ENCODE measurements at places on chromosomes 12 and 14. TPM values are rescaled to one million over a fixed set of nuclear protein-coding genes. Genes with fewer than 3 reads are reported as not detected.

DNA sequence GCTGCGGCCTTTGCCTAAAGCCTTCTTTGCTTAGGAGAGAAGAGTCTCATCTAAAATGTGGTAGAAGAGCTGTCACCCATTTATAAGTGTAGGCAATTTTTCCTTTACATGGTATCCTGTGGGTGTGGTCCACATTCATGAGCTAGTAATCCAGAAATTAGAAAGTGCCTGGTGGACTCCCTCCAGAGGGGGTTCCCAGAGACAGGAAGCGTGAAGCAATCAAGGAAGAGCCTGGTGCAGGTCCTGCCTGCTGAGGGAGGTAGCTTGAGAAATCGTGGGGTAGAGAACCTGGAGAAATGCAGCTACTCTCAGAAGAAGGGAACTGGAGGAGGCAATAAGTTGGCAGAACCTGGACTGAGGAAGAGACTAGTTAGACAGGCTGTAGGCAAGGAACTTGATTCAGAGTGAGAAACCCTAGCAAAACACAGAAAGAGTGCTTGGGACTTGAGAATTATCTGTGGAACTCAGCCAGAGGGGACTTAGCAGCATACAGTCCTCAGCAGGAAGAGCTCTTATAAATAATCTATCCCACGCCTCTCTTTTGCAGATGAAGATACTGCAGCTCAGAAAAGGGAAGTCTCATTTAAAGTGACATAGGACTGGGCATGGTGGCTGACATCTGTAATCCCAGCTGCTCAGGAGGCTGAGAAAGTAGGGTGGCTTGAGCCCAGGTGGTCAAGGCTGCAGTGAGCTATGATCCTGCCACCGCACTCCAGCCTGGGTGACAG, 182.4 kb upstream of the CCND2 start:
- no peak for DNase-seq

DNA sequence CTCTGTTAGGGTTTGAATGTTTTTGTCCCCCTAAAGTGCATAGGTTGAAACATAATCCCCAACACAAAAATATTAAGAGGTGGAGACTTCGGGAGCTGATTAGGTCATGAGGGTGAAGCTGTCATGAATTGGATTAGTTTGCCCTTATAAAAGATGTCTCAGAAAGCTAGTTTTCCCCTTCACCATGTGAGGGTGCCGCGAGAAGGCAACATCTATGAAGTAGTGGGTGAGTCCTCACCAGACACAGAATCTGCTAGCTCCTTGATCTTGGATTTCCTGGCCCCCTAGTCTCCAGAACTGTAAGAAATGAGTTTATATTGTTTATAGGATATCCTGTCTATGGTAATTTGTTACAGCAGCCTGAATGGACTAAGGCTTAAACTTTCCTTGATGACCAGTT, 301.5 kb upstream of the ATP2B1 start:
- no peak for DNase-seq

DNA sequence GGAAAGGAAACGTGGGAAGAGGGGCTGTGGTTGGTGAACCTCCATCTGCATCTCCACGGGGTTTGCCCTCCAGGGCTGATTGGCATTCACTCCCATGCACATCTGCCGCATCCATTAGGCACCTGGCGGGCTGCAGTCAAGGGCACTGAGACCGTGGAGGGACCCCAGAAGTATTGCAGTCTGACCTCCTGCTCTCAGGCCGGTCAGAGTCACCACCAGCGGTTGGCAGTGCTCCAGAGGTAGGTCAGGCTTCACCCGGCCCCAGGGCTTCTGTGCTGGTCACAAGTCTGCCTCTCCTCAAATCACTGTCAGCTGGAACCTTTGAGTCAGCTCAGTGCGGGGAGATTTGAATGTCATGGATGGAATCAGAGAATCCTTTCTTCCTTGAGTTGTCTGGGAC, 132.3 kb downstream of the PAPOLA start:
- DNase-seq = no peak

DNA sequence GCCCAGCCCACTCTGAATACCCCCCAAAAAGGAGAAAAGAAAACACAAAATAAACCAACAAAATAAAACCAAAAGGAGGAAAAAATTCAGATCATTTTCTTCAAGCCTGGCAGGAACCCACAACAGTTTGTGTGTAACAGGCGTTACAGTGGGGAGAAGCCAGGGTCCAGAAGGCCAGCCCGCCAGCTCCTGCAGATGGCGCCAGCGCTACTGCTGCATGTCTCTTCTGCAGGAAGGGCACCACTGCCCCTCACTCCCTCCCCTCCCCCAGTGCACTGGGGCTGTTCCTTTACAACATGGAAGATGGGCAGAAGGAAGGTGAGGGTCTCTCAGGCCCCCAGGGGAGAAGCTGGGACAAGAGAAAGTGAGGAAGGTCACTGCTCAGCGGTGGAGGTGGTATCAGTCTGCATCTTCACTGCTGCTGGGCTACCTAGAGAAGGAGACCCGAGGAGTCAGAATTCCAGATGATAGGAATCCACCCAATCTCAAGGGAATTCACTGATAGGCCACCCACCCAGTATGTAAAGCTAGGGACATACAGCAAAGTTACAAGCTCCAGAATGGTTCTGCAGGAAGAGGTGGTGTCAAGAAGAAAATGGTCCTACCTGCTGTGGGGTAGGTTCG, 2.3 kb upstream of the NOP2 start:
- peak; percentile 69 for DNase-seq

DNA sequence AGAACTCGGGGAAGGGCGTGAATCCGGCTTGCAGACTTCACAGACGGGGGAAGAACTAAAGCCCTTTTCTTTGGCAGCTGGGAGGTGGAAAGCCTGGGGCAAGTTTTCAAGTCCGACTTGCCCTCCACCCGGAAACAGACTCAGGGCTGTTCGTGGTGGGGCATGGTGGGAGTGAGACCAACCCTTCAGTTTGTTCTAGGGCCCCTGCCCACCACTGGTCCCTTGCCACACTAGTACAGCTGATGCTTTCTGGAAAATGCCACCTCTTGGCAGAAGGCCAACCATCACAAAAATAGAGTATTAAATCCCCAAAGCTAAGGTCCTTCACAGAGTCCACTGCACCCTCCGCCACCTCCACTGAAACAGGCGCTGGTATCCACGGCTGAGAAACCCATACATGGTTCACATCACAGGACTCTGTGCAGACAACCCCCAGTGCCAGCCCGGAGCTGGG, 50.4 kb upstream of the DDX11 start:
- no peak for DNase-seq

- no peak for DNase-seq
Observed at GRCh38 chr14:76019676-76020075, 34.1 kb downstream of the IFT43 start.

GRCh38 chr12:32146074-32146873, 39.6 kb downstream of the BICD1 start:
- no peak for DNase-seq

GRCh38 chr12:131965073-131965472, 15.3 kb downstream of the EP400 start:
- no peak for DNase-seq

GRCh38 chr12:116631619-116632018, 72.4 kb downstream of the MAP1LC3B2 start:
- DNase-seq = no peak

- DNase-seq = no peak
Observed at GRCh38 chr14:102000902-102001301, 36.5 kb downstream of the DYNC1H1 start.

GRCh38 chr12:19896534-19896933, 457.2 kb downstream of the AEBP2 start:
- no peak for DNase-seq

DNA sequence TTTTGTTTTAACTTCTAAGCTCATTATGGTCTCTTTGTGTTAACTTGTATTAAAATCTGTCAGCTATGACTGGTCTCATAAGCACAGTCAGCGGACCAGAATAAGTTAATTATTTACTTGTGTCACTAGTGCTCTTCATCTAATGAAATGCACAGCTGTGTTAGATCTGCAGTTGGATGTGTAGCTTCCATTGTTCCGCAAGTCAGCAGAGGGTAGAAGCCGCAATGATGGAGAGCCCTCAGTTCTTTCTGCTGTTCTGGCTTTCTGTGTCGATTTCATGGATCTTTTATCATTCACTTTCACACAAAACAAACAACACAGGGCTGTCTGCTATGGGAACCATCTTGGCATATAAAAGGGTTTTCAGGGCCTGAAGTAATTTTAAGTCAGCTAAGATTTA, 89.3 kb upstream of the RFX4 start:
- DNase-seq = no peak

DNA sequence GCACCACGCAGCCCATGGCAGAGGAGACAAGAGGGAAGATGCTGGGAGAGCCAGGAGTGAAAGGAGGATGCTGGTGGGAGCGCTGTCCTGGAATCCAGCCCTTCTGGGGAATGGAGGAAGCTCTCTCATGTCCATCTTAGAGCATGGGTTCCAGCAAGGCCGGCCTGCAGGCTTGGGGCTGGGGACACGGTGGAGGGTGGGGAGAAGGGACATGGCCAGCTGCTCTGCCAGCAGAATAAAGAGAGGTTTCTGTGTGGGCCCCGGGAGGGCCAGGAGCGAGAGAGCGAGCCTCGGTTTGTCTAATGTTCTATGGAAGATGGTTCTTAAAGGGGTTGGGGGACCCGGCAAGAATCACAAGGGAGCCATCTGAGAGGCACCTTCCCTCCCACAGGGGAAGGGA, 60.2 kb downstream of the RIMBP2 start:
- no peak for DNase-seq

DNA sequence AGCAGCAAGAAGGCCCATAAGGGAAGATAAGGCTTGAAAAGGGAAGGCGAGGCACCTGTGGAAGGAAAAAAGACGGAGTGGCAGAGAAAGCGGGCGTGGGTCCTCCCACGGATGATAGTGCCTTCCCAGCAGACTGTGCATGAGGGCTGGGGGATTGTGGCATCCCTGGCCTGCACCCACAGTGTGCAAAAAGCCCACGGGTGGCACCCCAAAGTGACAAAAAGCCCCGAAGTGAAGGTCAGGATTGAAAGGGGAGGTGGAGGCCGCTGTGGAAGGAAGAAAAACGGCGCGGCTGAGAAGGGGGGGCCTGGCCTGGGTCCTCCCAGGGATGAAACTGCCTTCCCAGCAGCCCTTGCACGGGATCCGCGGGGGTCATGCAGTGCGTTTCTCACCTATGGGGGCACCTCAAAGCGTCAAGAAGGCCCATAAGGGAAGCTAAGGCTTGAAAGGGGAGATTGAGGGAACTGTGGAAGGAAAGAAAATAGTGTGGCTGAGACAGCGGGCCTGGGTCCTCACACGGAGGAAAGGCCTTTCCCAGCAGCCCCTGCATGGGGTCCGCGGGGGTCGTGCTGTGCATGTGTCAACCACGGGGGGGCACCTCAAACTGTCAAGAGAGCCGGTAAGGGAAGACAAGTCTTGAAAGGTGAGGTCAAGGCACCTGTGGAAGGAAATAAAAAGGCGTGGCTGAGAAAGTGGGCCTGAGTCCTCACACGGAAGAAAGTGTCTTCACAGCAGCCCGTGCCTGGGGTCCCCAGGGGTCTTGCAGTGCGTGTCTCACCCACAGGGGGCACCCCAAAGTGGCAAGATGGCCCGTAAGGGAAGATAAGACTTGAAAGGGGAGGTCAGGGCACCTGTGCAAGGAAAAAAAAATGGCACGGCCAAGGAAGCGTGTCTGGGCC, 274.1 kb downstream of the ALG10 start:
- DNase-seq = peak; percentile 45

DNA sequence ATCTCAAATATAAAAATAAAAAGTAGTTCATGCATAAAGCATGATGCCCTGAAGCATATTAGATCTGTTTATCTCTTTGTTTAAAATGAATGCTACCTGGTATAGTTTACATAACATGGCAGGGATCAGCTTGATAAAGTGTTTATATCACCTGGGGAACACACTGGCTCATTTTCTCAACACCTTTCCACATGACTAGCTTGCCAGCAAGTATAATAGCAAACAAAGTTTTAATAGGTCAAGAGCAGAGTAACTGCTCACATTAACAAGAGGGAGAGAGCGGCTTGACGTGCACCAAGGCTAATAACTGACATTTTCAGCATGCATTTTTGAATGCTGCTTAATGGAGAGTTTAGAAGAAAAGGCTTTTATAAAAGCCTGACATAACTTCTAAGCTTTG, 246.4 kb downstream of the EGLN3 start:
- no peak for DNase-seq

DNA sequence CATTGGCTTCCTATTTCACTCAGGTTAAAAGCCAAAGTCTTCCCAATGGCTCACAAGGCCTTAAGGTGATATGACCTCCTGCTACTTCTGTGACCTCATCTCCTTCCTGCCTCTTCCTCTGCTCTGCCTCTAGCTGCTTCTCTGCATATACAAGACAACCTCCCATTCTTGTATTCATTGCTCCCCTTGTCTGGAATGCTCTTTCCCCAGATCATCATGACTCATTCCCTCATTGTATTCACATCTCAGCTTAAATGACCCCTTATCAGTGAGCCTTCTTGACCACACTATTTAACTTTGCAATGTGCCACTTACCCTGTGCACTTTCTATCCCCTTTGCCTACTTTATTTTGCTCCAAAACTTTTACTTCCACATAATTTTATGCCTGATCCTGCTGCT, 90.2 kb downstream of the PPP1R12A start:
- DNase-seq = no peak

DNA sequence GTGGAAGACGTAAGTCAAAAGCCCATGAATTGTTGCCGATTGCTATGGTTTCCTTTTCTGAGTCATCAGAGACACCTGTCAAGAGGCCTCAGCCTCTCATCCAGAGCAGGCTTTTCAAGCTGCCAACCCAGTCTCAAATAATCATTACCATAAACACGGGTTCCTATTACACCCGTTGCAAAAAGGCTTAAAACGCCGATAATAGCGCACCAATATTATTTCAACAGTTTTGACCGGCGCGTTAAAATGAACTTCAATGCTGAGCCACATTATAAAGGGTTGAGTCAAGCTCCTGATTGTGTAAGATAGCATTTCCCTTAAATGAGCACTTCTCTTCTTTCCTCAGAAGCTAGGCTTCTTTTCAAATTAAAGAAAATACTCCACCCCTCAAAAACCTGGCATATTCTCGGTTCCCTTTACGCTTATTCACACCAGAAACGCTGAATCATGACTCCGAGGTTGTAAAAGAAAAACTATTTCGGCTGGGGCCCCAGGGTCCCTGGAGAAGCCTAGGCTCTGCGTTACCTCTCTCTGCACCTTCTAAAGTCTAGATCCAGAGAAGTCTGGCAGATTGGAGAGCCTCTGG, 1.4 kb downstream of the TMTC1 start:
- DNase-seq = no peak

GRCh38 chr14:83372271-83372670, 1838.6 kb upstream of the SEL1L start:
- no peak for DNase-seq

DNA sequence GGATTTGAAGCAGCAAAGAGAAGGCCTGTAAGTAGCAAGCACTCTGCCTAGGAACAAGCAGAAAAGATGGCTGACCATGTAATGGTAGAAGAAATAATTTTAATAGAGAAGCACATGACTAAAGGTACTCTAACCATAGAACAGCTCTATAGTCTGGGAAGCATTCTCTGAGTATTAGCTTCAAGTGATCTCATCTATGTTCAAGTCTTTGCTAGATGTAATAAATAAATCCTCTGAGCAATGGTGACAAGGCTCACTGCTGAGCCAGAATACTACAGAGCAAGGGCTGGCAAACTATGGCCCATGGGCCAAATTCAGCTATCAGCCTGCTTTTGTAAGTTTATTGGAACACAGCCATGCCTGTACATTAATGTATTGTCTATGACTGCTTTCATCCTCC, 84.8 kb downstream of the PEBP1 start:
- DNase-seq = no peak

CCDC197 gene
- 0.84 TPM for total RNA-seq

PLA2G1B gene
- not detected for total RNA-seq

REC8 gene
- total RNA-seq = 2.4 TPM

DNAJC22 gene
- total RNA-seq = not detected

CIROP gene
- total RNA-seq = not detected

ANG gene
- total RNA-seq = 4.5 TPM

KLHL33 gene
- 0.62 TPM for total RNA-seq

Measured in Right ventricle myocardium inferior (tissue), 1 donor.